ENCODE measurements at places on chromosomes 1 and 21.

DNA sequence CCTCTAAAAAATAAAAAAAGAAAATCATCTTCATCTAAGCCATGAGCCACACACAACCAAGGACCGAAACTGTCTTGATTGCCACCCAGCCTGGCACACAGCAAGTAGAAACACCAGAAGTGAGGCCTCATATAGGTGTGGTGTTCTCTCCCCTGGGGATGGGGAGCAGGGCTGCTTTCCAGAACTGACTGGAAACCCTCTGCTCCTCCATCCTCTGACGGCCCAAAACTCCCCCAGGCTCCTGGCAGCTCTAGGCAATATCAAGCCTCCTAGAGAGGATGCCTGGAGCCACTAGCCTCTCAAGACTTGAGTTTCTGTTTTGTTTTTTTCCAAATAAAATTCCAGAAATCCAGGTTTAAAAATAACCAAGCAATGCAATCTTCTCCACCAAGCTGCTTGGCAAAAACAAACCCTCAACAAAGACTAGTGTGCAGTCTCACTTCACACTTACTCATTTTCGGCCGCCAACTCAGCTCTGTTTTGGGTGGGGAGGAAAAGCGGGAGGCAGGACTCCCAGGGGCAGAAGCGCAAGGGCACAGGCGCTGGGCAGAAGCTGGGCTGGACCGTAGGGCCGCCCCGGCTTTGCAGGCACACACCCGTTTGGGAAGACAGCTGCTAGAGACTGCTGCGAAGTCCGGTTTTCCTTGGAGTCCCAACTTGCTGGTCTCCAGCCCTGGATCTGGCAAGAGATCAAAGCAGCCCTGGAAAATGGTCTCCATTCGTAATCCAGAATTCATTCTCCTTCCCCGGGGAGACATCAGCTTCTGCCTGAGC is 78.2 kb upstream of the CAPZB start:
- DNase-seq, result no peak

GRCh38 chr1:86718786-86719185 is 14.4 kb downstream of the SH3GLB1 start:
- no peak for DNase-seq

- DNase-seq, result no peak
Measured at GRCh38 chr1:145824499-145824842, 471 bp downstream of the POLR3C start.

GRCh38 chr1:200337410-200337809 is 72.4 kb downstream of the ZNF281 start:
- no peak for DNase-seq

DNA sequence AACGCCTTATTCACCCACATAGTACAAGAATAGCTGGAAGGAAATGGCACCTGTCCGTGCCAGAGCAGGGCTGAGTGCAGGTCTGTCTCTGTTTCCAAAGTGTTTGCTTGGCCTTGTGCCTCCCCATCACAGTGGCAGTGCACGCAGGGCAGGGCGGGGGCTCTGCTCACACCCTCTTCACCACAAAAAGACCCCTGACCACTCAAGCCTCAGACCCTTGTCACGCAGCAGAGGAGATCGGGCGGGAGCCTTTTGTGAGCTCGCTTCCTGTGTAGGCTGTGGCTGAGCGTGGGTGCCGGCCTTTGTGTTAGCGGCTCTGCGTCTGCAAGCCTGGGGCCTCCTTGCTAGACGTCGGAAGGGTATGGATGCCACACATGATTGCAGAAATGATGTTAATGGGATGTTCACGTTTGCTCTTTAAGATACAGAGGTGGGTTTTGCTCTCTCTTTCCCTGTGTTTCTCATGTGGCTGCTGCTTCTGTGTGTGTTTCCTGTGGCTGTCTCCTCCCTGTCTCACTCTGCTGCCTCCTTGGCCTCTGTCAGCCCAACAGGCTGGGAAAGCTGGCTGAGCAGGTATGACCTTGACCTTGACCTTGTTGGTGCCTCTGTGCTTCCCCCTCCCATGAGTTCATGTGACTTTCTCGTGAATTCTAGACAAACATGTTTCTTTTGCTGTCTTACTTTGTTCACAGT is 45.4 kb downstream of the S100B start:
- no peak for DNase-seq

DNA sequence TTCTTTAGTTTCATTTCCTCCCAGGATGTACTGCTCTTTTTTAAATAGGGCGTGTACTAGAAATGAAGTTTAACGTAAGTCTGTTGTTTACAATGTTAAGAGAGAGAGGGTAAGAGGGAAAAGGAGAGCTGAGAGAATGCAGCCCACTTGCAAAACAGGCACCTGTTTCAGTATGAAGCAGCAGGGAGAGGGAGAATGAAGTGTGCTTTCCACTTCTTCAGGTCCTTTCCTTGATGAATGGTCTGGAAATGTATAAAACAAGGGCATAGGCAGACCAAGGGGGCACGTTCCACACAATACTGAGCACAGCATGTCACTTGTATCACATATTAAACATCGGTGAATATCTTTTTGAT is 2.0 kb downstream of the KCNA3 start:
- DNase-seq, result no peak

DNA sequence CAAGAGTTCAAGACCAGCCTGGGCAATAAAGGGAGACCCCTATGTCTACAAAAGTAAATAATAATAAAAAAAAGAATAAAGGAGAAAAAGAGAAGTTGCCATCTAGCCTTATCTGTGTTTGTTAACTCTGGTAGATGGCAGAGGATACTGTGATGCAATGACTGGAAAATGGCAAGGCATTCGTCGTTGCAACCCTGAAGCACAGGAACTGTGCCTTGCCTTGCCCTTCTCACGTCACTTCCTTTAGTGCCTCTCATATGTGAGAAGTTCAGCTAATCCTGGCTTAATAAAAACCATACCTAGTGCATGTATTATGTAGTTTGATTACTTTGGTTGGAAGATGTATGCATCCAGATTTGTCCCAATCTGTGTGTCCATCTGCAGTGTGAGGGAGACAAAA is 25.8 kb upstream of the PIGC start:
- no peak for DNase-seq

DNA sequence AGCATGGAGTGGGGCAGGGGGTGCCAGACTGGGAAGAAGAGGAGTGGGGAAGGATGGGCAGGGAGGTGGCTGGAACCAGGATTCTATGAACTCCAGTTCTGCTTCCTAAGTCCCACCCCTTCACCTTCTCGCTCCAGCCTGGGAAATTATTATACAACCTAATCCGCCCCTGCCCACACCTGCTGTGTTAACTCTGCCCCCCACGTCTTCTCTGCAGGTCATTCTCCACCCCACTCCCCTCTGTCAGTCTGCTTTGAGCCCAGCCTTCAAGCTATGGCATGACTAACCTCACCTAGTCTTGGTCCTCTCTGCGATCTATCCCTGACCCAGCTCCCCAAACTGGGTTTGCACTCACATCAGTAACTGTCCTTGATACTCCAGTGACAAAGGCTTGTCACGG is 46.0 kb upstream of the GOLT1A start:
- DNase-seq, result no peak

GRCh38 chr1:108194051-108194450 is 6.1 kb downstream of the SLC25A24 start:
- no peak for DNase-seq

GRCh38 chr1:53115403-53116306 is 26.8 kb downstream of the SLC1A7 start:
- DNase-seq, result no peak

GRCh38 chr1:180179162-180179957 is 24.7 kb downstream of the QSOX1 start:
- DNase-seq, result no peak

GRCh38 chr1:237227476-237227875 is 185.5 kb downstream of the RYR2 start:
- no peak for DNase-seq

DNA sequence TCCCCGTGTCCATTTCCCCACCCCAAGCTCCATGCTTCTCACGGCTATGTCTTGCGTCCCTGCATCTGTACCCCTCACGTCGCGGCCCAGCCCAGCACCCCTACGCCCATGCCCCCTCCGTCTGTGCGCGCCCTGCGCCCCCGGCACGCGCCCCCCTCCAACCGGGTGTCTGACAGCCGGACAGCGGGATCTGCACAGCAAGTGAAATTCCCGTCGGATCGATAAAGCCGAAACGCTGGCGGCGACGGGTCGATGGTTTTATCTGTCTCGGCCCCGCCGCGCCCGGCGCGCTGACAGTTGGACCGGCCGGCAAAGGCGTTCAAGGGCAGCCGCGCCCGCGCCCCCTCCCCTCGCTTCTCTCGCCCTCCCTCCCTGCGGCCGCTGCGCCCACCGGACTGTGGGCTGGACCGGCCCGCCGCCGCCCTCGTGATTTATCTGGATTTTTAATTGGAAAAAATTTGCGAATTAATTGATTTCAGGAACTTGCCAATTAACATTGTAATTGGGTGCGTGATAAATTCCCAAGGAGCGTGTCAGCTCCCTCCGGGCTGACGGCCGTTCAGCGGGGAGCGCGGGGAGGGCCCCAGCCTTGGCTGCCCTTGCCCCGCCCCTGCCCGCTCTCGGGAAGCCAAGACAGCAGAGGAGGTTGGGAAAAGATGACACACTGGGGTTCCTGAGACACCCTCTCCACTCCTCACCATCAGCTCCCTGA is 57.1 kb downstream of the TMEM53 start:
- DNase-seq, result no peak

DNA sequence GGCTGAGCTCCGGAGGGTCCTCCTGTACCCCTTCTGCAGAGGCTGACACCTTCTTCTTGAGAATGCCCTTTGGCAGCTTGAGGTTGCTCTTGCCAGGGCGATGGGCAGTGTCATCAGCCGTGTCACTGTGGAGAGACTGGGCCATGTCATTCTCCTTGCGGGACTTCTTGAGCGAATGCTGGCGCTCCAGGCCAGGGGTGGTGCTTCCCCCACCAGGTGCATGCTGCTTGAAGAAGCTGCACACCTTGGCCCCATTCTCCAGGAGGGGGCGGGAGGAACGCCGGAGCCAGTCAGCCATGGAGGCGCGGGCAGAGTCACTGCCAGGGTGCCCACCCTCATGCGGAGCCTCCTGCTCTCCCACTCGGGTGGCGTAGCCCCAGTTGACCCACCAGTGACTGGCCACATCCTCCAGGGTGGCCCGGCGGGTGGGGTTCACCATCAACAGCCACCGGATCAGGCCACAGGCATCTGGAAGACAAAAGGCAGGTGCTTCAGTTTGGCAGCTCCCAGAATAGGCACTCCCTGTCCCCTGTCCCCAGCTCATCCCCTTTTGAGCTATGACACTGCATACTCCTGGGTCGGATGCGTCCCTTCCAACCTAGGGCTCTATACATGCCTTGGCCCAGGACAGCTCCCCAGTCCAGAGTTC is 17.4 kb downstream of the NUAK2 start:
- no peak for DNase-seq

- no peak for DNase-seq
Measured at GRCh38 chr1:45275054-45275453, 51.6 kb upstream of the HPDL start.

GRCh38 chr21:42670884-42671283 is 17.5 kb downstream of the PDE9A start:
- DNase-seq, result no peak

DNA sequence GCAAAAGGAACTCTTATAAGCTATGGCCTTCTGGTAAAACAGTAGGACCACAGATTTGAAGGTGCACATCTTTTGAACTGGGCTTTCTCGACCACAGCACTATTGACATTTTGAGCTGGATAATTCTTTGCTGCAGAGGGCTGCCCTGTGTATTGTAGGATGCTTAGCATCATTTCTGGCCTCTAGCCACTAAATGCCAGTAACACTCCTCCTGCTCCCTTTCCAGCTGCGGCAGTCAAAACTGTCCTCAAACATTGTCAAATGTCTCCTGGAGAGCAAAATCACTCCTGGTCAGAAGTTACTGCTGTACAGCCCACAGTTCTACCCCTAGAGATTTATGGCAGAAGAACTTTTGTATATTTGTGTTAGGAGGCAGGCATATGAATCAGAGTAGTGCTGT is 836.7 kb downstream of the PLA2G4A start:
- DNase-seq, result no peak

GRCh38 chr1:36172983-36173382 is 17.0 kb downstream of the MAP7D1 start:
- DNase-seq, result peak; percentile 60

DNA sequence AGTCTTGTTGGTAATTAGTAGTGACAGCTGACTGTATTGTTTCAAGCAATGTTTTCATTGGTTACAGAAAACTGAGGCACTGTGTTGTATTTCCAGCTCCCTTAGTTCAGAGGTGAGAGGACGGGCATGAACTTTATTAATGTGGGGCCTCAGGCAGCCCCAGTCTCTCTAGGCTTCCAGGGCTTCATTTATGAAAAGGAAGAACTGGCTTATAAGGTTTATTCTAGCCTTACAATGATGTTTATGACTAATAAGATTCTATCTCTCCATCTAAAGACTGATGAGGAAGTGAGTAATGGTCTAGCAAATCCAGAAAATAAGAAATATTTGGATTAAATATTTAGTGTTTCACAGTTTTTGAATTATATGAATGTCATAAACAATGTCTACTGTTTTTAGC is 41.5 kb downstream of the CBS start:
- no peak for DNase-seq

DNA sequence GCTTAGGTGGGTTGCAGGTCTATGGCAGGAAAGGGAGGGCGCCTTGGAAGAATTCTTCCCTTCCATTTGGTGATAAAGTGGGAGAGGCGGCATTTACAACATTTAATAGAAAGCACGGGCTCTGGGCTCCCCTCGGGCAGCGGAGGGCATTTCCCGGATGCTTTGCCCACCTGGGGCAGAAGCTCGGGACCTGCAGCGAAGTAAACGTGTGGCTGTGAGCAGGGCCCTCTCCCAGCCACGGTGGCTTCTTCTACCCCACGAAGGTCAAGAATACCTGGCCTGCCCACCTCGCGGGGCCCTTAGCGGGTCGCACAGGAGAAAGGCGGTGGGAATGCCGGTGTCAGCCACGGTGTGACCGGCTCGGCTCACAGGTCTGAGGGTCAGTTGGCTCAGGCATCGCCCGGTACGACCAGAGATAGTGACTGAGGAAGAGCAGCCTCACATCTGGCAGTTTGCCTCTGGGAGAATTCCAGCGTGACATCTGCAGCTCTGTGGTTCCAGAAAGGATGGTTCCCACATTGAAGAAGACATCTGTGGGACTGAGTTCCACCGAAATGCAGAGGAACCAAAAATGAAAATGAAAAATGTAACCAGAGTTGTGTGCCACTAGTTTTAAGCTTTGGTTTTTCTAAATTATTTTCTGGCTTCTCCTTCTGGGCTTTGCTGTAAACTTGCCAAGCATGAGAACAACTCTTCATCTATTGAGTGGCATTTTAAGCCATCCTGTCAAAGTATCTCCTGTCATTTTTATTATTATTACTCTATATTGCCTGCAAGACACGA is 720 bp upstream of the F3 start:
- DNase-seq, result no peak

- DNase-seq, result no peak
Measured at GRCh38 chr1:219189021-219189824, 15.5 kb downstream of the LYPLAL1 start.

GRCh38 chr1:86696522-86696921 is 7.9 kb upstream of the SH3GLB1 start:
- DNase-seq, result no peak

- DNase-seq, result no peak
Measured at GRCh38 chr1:38498686-38499085, 360.9 kb downstream of the RRAGC start.
